Stimulated activated CD4-positive, alpha-beta T cell treated with anti-CD3 and anti-CD28 coated beads, Interleukin-12 subunit alpha, Interleukin-12 subunit beta, amount 100 ng/mL, for 24 hours (primary cell): ENCODE measurements at places on chromosomes 7 and 10.
A peak's percentile ranks its signal among the peaks of the same experiment; 100 is the strongest.

- no peak for DNase-seq
These were observed 41.1 kb upstream of the CABCOCO1 start for GRCh38 chr10:61621605-61622051.

GRCh38 chr7:116269466-116269865, 59.1 kb downstream of the TES start:
- DNase-seq, result no peak

DNA sequence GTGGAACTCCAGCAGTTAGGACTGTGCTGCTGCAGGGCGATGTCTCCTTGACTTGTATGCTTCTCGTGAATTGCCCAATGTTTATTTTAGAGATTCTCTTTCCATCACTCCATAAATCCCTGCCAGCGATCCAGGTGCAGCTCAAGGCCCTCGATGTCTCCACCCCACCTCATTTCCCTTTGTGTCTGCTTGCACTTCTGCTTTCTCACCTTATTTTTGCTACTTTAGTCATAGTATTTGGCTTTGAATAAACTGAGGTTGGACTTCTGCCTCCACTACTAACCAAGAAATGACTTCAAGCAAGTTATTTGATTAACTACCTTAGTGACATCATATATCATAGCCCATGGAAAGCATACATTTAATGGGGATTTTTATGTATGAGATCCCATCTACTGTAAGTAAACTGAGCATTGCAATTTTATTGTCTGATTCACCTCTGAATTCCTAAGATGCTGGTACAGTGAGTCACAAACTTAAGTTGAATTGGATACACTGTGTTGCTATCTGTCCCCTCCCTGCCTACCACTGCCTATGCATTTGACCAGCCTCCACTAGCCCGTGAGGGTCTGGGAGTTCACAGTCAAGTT, 255.8 kb downstream of the ABCA13 start:
- DNase-seq, result no peak

DNA sequence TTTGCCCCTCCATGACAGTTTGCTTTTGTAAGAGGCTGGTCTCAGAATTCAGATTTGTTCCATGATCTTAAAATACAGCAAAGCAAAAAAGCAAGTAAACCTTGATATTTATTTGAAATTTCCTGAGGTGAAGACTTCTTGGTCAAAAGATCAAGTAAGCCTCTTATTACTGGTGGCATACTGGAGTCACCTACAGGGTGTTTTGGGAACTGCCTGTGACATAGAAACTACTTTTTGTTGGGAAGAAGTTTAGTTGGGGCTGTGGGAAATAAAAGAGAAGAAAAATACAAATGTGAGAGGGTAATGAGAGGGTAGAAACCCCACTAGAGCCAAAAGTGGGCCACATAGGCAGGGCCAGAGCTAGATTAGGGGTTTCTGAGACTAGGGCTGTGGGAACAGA, 217.9 kb downstream of the OTUD1 start:
- DNase-seq, result no peak

- DNase-seq, result no peak
These were observed 215.3 kb upstream of the GLI3 start for GRCh38 chr7:42452356-42452755.

DNA sequence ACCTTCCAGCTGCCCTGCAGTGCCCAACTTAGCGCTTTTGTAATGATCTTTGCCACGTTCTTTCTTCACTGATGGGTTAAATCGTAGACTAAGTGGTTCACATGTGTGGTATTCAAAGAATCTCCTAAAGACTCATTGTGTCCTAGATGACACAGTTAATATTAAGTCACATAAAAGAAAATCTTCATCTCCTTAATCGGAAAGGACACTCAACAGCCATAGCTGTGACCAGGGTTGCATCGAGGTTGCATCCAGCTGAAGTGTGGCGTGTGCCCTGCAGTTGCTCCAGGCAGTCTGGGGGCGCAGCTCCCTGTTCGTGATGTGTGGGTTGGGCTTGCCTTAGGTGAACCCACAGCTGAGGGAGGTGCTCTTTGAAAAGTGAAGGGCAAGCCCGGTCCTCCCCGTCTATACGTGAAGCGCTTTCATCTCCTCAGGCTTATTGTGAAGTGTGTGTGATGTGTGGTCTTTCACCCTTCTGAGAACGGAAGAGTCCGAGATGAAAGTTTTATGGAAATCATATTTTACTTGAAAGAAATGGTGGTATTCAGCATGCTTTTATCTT, 122.7 kb downstream of the TRRAP start:
- DNase-seq, result no peak

DNA sequence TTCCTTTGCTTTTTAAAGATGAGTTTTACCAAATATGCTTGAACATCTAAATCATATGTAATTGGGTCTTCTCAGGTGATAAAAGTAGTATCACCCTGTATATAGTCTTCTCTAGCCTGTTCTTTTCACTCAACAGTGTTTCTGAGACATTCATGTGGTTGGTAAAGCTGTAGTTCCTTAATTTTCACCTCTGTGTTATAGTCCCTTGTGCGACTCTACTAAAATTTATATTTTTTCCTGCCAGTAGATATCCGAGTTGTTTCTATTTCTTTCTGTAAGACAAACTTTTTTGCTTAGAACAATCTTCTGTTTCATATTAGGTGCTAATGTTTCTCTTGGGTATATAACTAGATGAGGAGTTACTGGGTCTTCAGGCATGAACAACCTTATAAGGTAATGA, 35.6 kb downstream of the SYPL1 start:
- DNase-seq, result no peak

GRCh38 chr10:132847856-132848255, 61.9 kb upstream of the NKX6-2 start:
- no peak for DNase-seq

- no peak for DNase-seq
These were observed 46.0 kb downstream of the ASB4 start for GRCh38 chr7:95531605-95532219.

GRCh38 chr10:27285093-27285492, 44.5 kb upstream of the ACBD5 start:
- no peak for DNase-seq

- no peak for DNase-seq
These were observed 10.3 kb downstream of the CRHR2 start for GRCh38 chr7:30671793-30672465.

GRCh38 chr7:116210345-116211005, at the start of gene TES:
Gene TES, plus strand, starts transcription at chr7:116210539. Its CDS starts 169 bp downstream, at chr7:116210708.
- peak; percentile 45 for DNase-seq

GRCh38 chr10:19325581-19325980, 277.0 kb downstream of the MALRD1 start:
- no peak for DNase-seq

DNA sequence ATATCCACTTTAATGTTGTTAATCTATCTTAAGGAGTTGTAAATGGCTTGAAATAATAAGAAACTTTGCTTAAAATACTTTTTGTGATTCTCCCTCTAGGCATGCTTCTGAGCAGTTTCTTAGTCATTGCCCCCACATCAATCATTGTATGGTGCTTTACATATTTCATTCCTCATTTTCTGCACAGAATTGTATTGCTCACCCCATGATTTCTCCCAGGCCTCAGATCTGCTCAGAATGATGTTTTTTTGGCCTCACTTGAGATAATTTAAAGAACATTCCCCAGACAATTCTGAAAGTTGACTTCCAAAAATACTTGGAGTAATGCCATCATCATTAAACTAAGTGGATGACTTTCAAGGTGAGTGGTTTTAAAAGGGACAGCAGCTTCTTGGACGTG, 82.1 kb upstream of the PRPS1L1 start:
- no peak for DNase-seq

DNA sequence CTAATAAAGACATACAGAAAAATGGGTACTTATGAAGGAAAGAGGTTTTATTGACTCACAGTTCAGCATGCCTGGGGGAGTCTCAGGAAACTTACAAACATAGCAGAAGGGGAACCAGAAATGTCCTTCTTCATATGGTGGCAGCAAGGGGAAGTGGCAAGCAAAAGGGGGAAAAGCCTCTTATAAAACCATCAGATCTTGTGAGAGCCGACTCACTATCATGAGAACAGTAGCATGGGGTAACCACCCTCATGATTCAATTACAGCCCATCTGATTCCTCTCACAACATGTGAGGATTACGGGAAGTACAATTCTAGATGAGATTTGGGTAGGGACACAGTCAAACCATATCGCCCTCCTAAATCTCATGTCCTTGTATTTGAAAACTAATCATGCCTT, 1305.4 kb upstream of the SORCS1 start:
- DNase-seq, result no peak

DNA sequence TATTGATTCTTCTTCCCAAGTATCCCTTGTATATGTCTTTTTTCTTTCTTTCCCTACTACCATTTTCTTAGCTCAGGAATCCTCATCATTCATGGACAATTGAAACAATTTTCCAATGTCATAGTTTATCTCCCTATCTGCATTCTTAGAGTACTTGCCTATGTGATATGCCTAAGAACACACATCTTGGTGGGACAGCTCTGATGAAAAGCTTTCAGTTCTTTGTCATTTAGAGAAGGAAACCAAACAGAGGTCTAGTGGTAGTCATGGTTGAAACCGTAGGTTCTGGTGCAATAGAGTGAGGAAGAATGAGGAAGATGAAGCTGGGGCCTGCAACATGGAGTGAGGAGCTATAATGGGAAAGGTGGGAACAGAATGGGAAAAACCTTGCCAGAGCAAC, 28.2 kb downstream of the TDRD1 start:
- no peak for DNase-seq
